ENCODE measurements at places on chromosomes 16 and 17.
A peak's percentile ranks its signal among the peaks of the same experiment; 100 is the strongest.

GRCh38 chr16:82701442-82701955 lies 74.7 kb downstream of the CDH13 start:
- DNase-seq, result no peak

DNA sequence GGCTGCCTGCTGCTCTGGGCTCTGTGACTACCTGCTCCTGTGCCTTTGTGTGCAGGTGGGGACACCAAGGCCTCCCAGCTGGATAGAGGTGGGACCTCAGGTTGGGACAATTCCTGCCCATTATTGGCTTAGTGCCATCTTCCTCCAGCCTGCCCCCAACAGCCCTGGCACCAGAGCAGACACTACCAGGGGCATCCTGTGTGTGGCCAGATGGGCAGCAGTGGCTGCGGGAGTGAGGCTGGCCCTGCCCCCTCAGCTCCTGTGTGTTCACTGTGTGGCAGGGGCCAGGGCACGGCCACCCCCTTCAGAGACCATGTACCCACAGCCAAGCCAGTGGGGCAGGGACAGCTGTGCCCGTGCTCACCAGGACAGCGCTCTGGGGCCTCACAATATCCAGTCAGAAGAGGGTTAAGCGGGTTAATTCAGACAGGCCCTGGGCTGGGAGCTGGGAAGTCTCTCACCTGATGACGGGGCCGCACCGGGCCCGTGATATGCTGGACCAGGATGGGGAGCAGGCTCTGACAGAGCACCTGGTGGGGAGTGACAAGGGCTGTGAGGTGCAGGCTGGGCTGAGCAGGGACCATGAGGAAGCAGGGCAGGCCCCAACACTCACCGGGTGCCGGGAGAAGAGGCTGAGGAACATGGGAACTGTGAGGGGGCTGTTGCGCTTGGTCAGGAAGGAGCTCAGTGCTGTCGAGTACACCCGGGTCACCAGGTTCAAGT lies 13.0 kb downstream of the MYBBP1A start:
- no peak for DNase-seq

GRCh38 chr17:11618861-11619566 lies 20.7 kb downstream of the DNAH9 start:
- DNase-seq, result no peak

GRCh38 chr16:84888450-84888849 lies 68.7 kb downstream of the CRISPLD2 start:
- no peak for DNase-seq

GRCh38 chr16:51147776-51148677 lies 3.0 kb downstream of the SALL1 start:
- DNase-seq, result no peak

DNA sequence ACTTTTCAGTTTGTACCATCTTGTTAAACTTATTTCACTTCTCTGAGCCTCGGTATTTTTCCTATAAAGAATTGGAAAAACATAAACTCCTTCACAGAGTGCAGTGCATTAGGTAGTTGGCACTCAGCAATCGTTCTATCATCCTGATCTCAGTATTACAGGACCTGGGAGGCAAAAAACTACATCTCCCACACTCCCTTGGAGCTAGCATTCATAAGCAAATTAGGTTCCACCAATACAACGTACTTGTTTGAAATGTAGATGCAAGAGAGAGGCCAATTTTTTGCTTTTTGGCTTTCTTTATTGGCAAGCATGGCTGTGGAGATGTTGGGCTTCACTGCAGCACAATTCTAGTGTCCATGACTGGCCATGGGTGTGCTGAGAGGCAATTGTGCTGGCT lies 285.2 kb downstream of the CA10 start:
- DNase-seq, result no peak

DNA sequence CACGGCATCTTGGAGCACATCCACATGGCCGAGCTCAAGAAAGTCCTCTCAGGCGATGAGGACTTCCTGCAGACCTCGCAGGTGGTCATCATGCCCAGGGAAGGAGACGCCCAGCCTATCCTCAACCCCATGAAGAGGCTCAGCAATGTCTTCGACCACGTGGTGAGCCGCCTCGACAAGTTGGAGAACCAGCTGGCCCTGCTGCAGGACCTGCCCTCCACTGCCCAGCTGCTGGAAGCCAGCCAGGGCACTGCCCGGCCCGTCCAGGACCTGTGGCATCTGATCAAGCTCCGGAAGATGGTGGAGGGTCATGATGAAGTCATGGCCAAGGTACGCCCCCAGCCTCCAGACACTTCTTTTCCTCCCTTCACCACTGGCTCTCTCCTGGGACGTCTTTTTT lies 440 bp downstream of the C16orf96 start:
- DNase-seq, result no peak

DNA sequence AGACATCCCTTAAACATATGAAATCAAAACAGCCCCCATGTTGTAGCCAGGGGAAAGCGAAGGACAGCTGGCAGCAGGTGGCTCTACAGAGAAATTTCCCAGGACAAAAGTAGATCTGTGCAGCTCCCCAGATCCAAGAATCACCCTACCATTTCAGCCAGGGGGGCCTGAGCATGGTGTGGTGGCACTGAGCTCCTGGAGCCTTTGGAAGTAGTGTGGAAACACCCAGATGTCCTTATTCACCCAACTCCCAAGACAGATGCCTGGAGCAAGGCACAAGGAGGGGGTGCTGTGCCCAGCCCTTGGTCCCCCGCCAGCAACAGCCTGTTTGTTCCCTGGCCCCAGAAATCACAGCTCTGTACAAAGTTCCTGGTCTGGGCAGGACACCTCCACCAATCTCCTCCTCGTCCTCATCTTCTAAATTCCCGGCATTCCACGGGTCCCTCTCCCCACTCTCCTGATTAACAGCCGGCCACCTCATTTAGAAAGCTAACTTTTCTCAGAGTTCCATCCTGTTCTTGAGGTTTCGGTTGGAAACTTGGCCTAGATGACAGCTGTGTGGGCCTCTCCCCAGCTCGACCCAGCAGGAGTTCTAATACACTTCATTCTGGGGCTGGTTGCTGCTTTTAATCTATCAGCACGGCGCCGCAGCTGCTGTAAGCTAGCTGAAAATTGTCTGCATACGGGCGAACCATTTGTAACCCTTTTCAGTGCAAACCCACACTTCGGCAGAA lies 191.1 kb downstream of the C16orf78 start:
- no peak for DNase-seq

- DNase-seq, result no peak
Measured at GRCh38 chr16:11526655-11527350, 59.9 kb downstream of the LITAF start.

DNA sequence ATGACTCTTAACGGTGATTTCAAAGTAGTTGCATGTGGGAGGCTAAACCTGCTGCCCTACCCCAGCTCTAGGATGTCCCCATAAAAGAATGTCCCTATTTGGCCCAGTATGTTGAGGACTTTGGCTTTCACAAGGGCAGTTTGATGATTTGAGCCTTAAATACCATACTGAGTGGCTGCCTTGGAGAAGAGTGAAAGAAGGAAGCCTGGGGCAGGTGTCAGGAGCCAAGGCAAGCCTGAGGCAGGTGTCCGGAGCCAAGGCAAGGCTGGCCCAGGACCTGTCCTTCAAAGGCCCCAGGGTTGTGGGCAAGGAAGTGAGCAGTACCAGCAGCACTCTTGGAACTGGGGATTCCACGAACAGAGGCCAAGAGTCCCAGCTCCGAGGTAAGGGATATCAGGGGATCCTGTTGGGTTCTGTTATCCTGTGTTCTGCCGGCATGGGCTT lies 18.6 kb downstream of the ST6GALNAC2 start:
- no peak for DNase-seq

DNA sequence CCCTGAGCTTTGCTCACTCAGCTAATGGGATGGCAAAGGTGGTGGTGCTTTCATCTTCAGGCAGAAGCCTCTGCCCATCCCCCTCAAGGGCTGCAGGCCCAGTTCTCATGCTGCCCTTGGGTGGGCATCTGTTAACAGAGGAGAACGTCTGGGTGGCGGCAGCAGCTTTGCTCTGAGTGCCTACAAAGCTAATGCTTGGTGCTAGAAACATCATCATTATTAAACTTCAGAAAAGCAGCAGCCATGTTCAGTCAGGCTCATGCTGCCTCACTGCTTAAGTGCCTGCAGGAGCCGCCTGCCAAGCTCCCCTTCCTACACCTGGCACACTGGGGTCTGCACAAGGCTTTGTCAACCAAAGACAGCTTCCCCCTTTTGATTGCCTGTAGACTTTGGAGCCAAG lies 5.7 kb upstream of the MAPK8IP3 start:
- DNase-seq, result no peak

- no peak for DNase-seq
Measured at GRCh38 chr16:79049040-79049439, 551.5 kb downstream of the MAF start.

- no peak for DNase-seq
Measured at GRCh38 chr16:62665269-62665668, 629.0 kb upstream of the CDH8 start.

GRCh38 chr16:89924297-89924924 lies 1.3 kb downstream of the TUBB3 start:
- DNase-seq, result peak; percentile 76
